ENCODE measurements at places on chromosomes 11 and 22. TPM values are rescaled to one million over a fixed set of nuclear protein-coding genes. Genes with fewer than 3 reads are reported as not detected.

The MYO7A gene
- 1.6 TPM for total RNA-seq

- H3K36me3 ChIP-seq = peaks cover 32% of the 10 kb centered on the region
- H3K4me3 ChIP-seq = no peak overlapping the region
- H3K4me1 ChIP-seq = no peaks in the 10 kb centered on the region
- H3K27ac ChIP-seq = no peak overlapping the region
- no peaks in the 10 kb centered on the region for H3K27me3 ChIP-seq
- peak; percentile 53 for DNase-seq
Observed at GRCh38 chr11:36492724-36493304, 17.3 kb downstream of the TRAF6 start.

- no peak for DNase-seq
- peaks cover 13% of the 10 kb centered on the region for H3K4me1 ChIP-seq
- no peaks in the 10 kb centered on the region for H3K27me3 ChIP-seq
- no peak overlapping the region for H3K4me3 ChIP-seq
- H3K27ac ChIP-seq = no peak overlapping the region
Observed at GRCh38 chr11:79150966-79151365, 289.9 kb downstream of the TENM4 start.

GRCh38 chr11:96014217-96014616 lies 90.3 kb upstream of the MTMR2 start:
- no peak overlapping the region for H3K4me3 ChIP-seq
- H3K27ac ChIP-seq = no peak overlapping the region
- peaks cover 4% of the 10 kb centered on the region for H3K4me1 ChIP-seq
- DNase-seq = peak; percentile 59

DNA sequence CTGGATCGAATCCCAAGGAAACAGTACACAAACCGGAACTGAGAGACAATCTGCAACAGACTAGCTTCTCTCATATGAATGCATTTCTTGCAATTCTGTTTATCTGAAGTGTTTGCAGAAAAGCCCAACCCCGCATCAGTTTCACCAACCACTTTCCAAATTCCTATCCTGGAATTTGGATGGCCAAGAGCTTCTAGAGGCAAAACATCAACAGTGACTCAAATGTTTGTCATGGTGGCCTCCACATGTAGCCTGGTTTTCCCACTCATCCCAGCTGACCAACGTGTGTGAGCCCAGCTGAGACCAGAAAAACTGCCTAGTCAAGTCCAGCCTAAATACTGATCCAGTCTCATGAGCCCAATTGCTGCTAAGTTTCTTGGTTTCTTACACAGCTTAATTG lies 8.3 kb upstream of the MIEF1 start:
- H3K27ac ChIP-seq = no peak overlapping the region
- peaks cover 7% of the 10 kb centered on the region for H3K4me1 ChIP-seq

- H3K4me3 ChIP-seq = no peak overlapping the region
- peaks cover 3% of the 10 kb centered on the region for H3K4me1 ChIP-seq
- no peak overlapping the region for H3K27ac ChIP-seq
- no peaks in the 10 kb centered on the region for H3K27me3 ChIP-seq
Observed at GRCh38 chr22:29816128-29816527, 21.9 kb downstream of the ASCC2 start.

Data from cardiac muscle cell (in vitro differentiated cells and primary cell).